ENCODE measurements at places on chromosomes 16 and 17.

DNA sequence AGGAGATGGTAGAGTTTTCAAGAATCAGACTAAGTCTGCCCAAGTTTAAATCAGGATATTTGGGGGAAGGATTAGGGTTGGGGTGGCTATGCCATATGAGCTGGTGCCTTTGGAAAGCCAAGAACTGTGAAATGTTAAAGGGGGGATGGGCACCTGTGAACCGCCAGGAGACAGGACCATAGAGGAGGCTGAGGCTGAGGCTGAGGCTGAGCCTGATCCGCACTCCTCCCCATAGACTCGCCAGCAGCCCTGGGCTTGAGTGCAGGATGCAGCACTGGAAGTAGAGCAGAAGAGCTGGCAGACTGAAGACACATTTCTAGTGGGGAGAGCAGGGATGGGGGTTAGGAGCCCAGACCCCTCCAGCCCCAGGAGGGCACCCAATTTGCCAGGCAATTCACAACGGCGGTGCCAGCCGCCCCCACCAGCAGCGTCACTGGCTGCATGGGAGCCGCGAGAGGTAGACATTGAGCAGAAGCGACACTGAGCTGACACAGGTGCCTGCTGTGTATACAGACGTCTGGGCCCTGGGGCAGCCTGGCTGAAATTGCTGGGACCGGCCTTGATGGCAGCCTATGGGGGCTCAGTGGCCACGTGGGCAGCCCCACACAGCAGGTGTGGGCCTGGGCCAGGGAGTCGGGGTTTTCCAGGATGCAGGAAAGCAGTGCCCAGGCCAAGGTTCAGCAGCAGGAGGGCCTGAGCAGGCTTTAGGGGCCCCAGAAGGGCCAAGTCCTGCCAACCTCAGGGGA lies 9.2 kb downstream of the PIMREG start:
- DNase-seq = no peak

DNA sequence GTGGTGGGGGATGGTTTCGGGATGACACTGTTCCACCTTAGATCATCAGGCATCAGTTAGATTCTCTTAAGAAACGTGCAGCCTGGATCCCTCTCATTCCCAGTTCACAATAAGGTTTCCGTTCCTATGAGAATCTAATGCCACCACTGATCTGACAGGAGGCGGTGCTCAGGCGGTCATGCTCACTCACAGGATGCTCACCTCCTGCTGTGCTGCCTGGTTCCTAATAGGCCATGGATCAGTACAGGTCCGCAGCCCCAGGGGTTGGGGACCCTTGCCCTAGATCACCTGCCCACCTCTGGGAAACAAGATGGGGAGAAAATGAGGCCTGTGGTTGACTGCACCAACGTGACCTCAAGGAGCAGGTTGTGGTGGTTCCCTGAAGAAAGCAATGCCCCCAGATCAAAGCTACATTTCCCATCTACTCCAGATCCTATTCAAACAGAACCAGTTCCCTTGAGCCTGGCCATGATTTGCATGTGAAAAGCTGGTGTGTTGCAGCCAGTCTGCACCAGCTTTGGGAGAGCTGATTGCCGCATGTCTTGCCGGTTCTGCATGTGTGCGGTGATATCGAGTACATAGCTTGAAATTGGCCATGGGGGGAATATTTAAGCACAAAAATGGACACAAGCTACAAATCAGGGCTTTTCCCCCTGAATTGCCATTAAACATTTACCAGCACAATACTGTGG lies 183.2 kb upstream of the HSBP1 start:
- DNase-seq = no peak

GRCh38 chr17:2943981-2944380 lies 119.4 kb downstream of the OR1D5 start:
- peak; percentile 23 for DNase-seq

DNA sequence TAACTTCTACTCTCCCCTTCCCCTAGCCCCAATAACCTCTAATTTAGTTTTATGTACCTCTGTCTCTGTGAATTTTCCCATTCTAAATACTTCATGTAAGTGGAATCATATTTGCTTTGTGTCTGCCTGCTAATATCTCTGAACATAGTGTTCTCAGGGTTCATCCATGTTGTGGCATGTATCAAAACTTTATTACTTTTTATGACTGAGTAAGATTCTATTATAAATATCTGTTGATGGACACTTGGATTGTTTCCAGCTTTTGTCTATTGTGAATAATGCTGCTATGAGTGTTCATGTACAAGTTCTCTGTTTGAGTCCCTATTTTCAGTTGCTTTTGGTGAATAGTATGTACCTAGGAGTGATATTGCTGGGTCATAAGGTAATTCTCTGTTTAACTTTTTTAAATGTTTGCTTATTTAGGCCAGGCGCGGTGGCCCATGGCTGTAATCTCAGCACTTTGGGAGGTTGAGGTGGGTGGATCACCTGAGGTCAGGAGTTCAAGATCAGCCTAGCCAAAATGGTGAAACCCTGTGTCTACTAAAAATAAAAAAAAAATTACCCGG lies 92.8 kb downstream of the CHD9 start:
- DNase-seq = no peak

DNA sequence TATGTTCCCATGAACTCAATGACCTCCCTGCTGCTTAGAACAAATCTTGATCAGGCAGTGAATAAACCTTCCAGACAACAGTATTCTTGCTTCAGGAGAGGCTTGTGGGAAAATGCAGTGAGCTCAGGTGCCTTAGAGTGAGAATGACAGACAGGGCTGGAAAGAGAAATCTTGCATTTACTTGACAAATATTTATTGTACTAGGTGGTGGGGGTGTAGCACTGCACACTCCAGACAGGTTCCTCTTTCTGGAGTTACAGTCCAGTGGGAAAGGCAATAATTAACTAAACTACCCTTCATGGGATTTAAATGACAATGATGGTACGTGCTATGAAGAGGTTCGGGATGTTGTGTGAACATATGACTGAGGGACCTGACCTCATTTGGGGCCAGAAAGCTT lies 182.9 kb downstream of the SHISA9 start:
- no peak for DNase-seq

DNA sequence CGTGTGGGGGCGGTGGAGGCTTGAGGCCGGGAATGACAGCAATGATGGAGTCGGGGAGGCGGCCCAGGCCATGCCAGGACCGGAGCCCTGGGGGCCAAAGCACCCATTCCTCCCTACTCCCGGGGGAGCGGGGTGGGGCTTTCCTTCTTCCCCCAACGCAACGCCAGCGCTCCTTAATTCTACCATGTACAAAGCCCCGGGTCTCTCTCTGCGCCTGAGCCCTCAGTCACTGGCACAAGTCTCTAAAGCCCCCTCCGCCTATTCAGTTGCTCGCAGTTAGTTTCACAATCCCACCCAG lies 245 bp upstream of the RNF227 start:
- no peak for DNase-seq

Data from islet precursor cell (in vitro differentiated cells).